ENCODE measurements at places on chromosomes 4 and X. TPM values are rescaled to one million over a fixed set of nuclear protein-coding genes. Genes with fewer than 3 reads are reported as not detected.

GRCh38 chr4:127165971-127166370 lies 466.8 kb upstream of the INTU start:
- H3K36me3 ChIP-seq = no peaks in the 10 kb centered on the region
- H3K27me3 ChIP-seq = no peaks in the 10 kb centered on the region
- no peak for DNase-seq
- H3K27ac ChIP-seq = no peak overlapping the region

DNA sequence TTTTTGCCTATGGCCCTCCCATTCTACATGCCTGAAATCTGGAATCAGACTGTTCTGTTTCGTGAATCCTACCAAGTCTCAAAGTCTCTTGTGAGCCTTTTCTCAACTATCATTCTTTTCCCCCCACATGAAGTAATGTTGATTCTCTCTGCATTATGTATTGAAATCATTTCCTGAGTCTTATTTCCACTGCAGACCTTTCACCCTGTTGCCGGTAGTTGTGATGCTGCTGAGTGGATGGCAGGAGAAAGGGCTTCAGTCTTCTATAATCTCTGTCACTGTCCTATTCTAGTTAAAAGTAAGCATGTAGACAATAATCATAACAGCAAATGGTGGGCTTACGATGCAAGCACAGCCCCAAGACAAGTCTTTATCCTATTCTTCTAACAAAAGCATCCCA lies 75.0 kb downstream of the TBC1D9 start:
- H3K27ac ChIP-seq = no peak overlapping the region
- no peaks in the 10 kb centered on the region for H3K36me3 ChIP-seq
- H3K27me3 ChIP-seq = peaks cover 11% of the 10 kb centered on the region
- H3K4me3 ChIP-seq = no peak overlapping the region
- DNase-seq = no peak
- H3K4me1 ChIP-seq = no peaks in the 10 kb centered on the region

- no peaks in the 10 kb centered on the region for H3K4me1 ChIP-seq
- no peak for DNase-seq
- H3K27ac ChIP-seq = no peak overlapping the region
- H3K4me3 ChIP-seq = no peak overlapping the region
- H3K36me3 ChIP-seq = no peaks in the 10 kb centered on the region
These were observed 187.2 kb downstream of the NPFFR2 start for GRCh38 chr4:72218953-72219352.

- no peak for DNase-seq
- H3K36me3 ChIP-seq = no peaks in the 10 kb centered on the region
- H3K27ac ChIP-seq = no peak overlapping the region
- no peaks in the 10 kb centered on the region for H3K4me1 ChIP-seq
- no peaks in the 10 kb centered on the region for H3K27me3 ChIP-seq
These were observed 60.0 kb upstream of the AFAP1 start for GRCh38 chr4:7999695-8000094.

DNA sequence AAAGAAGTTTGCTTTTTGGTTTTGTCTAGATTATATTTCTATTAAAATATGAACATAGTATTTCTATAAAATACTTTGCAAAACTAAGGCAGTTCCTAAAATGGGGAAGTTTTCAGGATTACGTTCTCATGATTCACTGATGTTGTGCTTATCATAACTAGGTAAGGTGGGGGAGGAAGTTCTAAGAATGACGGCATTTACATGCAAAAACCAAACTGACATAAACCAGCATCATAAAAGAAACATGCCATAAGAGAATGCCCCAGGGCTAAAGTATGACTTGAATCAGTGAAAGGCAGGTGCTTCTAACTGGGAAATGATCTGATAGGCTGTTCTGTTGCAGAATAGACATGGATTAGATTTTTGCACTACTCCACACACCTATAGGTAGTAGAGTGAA lies 204.7 kb upstream of the JADE1 start:
- no peaks in the 10 kb centered on the region for H3K36me3 ChIP-seq
- H3K27ac ChIP-seq = no peak overlapping the region
- DNase-seq = no peak
- H3K27me3 ChIP-seq = no peaks in the 10 kb centered on the region

DNA sequence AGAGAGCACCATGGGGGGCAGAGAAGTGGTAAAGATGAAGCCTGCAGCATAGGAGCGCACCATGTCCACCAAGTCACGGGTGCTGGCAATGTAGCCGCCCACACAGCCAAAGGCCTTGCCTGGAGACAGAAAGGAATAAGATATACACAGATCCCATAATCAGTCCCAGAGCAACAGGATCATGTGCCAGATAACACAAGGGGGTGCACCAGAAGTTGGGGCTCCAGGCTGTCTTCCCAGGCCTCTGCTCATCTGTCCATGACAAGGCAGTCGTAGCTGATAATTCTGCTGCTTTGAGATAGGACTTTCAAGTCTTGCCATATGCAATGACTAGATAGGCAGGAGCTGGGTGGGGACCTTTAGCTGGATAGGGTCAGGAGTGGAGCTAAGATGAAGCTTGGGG lies 14.7 kb downstream of the APEX2 start:
- H3K4me3 ChIP-seq = no peak overlapping the region
- no peaks in the 10 kb centered on the region for H3K4me1 ChIP-seq
- H3K36me3 ChIP-seq = no peaks in the 10 kb centered on the region
- no peak overlapping the region for H3K27ac ChIP-seq

DNA sequence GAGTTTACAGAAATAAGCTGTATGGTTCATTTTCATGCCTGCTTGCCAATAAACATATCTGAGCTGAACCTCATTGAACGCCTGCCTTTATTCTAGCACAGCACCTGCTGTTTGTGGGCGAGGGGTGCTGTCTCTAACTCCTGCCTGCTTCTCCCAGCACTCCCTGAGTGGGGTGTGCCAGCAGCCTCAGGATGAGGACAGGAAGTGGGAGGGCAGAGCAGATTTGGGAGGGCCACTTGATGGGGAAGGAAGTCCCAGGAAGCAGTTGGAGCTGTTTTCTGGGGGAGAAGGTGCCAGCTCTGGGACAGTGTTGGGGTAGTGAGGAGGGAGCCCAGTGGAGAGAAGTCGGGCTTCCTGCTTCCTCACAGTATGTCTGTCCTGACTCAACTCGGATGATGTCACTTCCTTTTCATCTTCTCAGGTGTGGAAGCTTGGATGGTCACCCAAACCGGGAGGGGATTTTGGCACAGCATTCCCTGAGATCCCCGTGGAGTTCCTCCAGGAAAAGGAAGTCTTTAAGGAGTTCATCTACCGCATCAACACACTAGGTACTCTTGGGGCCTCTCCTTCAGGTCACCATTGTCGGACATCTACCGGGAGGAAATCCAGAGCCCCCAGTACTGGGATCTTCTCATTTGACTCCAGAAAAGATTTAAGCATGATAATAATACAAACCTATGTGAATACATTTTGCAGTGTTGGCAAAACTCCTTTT lies 29.0 kb upstream of the MSANTD1 start:
- no peak for DNase-seq
- H3K36me3 ChIP-seq = peaks cover 67% of the 10 kb centered on the region
- H3K4me1 ChIP-seq = peaks cover 25% of the 10 kb centered on the region

- H3K4me1 ChIP-seq = peaks cover 7% of the 10 kb centered on the region
- no peak overlapping the region for H3K27ac ChIP-seq
- DNase-seq = no peak
- no peak overlapping the region for H3K4me3 ChIP-seq
These were observed 17.7 kb downstream of the PPP2R3B start for GRCh38 chrX:368811-369562.

GRCh38 chr4:160772668-160773067 lies 1391.1 kb downstream of the FSTL5 start:
- DNase-seq = no peak
- H3K4me3 ChIP-seq = no peak overlapping the region
- H3K4me1 ChIP-seq = no peaks in the 10 kb centered on the region
- no peaks in the 10 kb centered on the region for H3K36me3 ChIP-seq
- no peaks in the 10 kb centered on the region for H3K27me3 ChIP-seq

DNA sequence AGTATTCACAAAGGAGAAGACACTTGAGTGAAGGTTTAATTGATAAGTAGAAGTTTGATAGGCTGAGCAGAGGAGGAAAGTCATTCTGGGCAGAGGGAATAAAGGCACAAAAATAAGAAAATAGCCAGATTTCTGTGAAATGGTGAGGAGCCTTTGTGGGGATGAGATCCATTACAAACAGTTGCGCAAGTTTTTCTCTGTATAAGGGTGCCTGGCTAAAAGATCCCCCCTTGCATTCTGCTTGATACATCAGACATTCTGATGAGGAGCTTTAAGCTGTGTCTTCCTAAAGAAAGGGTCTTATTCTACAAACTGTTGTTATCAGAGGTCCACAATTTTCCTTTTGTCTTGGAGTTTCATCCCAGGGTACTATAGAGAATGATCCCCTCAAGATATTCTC lies 112.0 kb downstream of the ARHGAP36 start:
- no peaks in the 10 kb centered on the region for H3K27me3 ChIP-seq
- H3K27ac ChIP-seq = no peak overlapping the region
- H3K4me3 ChIP-seq = no peak overlapping the region
- no peaks in the 10 kb centered on the region for H3K4me1 ChIP-seq

GRCh38 chr4:61750810-61751209 lies 550.7 kb downstream of the ADGRL3 start:
- no peak overlapping the region for H3K4me3 ChIP-seq
- no peak overlapping the region for H3K27ac ChIP-seq
- DNase-seq = no peak
- H3K27me3 ChIP-seq = no peaks in the 10 kb centered on the region

DNA sequence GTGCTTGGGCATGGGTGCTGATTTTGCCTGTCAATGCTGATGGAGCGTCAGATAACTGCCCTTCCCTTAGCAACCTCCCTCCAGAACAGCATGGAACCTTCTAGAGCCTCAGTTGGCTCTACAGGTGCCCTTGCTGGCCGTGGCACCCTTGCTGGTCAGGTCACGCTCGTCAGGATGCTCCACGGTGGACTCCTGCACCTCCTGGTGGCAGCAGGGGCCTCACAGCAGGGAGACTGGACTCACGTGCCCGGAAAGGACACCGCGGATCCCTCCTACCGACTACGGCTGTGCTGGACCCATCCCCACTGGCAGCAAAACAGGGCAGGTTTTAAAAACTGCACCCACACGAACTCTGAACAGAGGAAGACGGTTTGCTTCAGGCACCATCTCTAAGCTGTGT lies 82.1 kb upstream of the AFAP1 start:
- H3K4me3 ChIP-seq = no peak overlapping the region
- peaks cover 10% of the 10 kb centered on the region for H3K4me1 ChIP-seq
- H3K36me3 ChIP-seq = no peaks in the 10 kb centered on the region
- no peak overlapping the region for H3K27ac ChIP-seq
- peaks cover 5% of the 10 kb centered on the region for H3K27me3 ChIP-seq
- no peak for DNase-seq

DNA sequence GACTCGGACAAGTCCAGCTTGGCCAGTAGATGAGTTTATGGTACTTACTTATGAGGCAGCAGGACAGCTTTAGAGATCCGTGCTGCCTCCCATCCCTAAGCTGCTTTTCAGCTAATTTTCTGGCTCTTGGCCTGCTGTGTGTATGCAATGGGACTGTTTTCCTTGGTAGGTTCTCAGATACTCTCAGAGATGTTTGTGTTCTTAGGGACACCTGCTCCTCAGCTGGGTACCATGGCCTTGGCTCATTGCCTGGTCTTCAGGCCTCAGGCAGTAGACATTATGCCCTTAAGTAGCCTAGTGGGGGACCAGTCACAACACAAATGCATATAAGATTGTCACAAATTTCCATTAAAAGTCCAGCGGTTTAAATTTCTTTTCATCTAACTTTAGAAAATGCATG lies 688.0 kb downstream of the PCDH7 start:
- no peaks in the 10 kb centered on the region for H3K27me3 ChIP-seq
- no peak overlapping the region for H3K4me3 ChIP-seq
- H3K27ac ChIP-seq = no peak overlapping the region
- H3K36me3 ChIP-seq = no peaks in the 10 kb centered on the region
- no peak for DNase-seq

DNA sequence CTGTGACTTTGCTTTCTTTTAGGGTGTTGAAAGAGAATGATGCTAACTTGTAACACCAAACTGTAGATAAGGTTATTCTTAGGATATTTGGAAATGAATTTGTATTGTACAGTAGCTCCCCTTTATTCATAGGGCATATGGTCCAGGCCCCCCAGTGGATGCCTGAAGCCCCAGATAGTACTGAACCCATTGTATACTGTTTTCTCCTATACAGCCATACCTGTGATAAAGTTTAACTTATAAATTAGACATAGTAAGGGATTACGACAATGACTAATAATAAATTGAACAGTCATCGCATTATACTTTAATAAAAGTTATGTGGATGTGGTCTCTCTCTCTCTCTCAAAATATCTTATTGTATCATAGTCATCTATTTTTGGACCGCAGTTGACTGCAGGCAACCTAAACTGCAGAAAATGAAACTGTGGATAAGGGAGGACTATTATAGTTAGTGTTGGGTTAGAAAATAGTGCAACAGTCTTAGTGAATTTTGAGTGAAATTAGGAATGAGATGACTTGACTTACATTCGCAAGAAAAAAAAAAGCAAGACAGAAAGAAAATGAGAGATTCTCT lies 105.1 kb downstream of the CLDN22 start:
- H3K4me1 ChIP-seq = no peaks in the 10 kb centered on the region
- H3K27me3 ChIP-seq = peaks cover 1% of the 10 kb centered on the region
- no peak for DNase-seq
- H3K27ac ChIP-seq = no peak overlapping the region
- no peak overlapping the region for H3K4me3 ChIP-seq

DNA sequence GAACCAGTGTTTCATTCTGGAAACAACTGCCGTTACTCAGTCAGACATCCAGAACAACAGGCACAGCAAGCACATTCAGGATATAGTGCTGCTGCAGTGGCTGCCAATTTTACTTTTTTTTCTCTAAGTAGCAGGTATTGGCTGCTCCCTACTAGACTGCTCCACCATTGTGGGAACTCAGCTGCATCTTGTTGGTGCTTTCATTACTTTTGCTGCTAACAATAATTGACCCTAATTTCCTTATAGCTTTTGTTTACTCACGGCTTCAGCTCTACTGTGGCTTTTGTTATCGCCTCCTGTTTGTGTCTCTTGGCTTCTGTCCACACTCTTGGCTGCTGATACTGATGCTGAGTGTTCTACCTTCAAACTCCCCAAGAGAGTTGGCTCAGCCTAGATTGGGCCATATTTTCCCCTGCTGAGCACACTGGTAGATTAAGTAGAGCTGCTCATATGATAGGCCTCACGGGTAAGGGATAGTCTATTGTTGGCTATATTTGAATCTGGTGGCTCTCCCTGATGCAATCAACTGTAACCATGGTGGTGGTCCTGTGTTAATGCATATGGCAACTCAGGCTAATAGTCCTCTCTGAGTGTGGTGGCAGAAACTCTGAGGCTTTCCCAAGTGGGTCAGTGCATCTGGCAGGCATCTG lies 44.5 kb upstream of the IL2 start:
- DNase-seq = no peak
- no peaks in the 10 kb centered on the region for H3K27me3 ChIP-seq
- no peaks in the 10 kb centered on the region for H3K36me3 ChIP-seq
- H3K4me3 ChIP-seq = no peak overlapping the region
- H3K4me1 ChIP-seq = peaks cover 18% of the 10 kb centered on the region

TMPRSS11D gene
- not detected for total RNA-seq

CLCN5 gene
- total RNA-seq = 3.0 TPM

TMPRSS11E gene
- total RNA-seq = not detected

PCSK1N gene
- total RNA-seq = 1.4 TPM

HMGN5 gene
- 3.3 TPM for total RNA-seq

ODAM gene
- not detected for total RNA-seq

FAM236C gene
- not detected for total RNA-seq

GUCY1B1 gene
- total RNA-seq = not detected

Data from activated CD4-positive, alpha-beta memory T cell treated with anti-CD3 and anti-CD28 coated beads, Interleukin-2, amount 10 ng/mL, durations not matched to agents 7 days and 5 days (primary cell).